GM10248 (cell line): ENCODE measurements at places on chromosomes 6 and 20.

DNA sequence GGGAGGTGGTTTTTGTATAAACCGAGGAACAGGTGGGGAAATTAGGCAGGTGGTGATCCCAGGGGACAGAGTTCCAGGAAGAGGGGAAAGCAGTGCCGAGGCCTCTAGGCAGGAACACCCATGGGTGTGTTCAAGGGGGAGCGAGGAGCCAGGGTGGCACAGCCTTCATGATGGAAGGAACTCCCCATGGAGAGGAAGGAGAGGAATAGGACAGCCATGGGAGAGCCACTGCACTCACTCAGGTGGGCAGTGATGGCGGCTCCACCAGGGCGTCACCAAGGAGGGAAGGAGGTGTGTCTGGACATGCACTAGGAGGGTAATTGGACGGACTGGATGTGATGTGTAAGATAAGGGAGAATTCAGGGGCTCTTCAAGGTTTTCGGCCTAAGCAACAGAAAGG lies 98.2 kb downstream of the THBS2 start:
- DNase-seq = no peak

GRCh38 chr6:116508527-116508926 lies 2.9 kb upstream of the CALHM5 start:
- no peak for DNase-seq

DNA sequence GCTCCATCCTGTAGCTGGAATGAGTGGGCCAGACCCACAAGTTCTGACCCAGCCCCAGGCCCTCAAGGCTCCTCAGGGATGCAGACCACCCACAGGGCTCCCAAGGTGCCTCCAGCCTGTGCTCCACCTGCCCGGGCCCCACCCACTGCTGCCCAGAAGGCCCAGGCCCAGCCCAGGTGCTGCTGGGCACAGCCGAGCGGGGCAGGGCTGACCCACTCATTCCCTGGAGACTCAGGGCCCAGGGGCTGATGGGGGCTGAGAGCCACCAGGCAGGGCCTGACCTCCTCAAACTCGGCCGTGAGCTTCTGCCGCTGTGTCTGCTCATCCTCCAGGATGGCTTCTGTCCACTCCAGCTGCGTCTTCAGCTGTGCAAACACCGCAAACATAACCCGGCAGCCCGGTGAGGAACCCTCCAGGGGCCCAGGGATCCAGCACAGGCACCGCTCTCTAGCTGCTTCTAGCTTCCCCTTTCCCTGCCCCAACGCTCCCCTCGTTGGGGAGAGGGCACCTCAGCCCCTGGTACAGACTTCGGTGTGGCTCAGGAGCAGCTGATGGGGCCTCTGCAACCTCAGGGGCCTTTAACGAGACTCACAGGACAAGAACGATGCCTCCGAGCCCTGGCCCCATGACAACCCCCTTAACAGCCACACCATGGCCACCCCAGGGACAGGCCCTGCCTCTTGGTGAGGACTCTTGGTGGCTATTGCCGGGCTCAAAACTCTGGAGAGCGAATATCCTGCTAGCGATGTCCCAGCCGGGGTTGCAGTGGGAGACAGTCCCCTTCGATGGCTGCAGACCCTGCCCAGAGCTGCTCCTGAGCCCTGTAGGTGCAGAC lies 46.0 kb downstream of the DSTN start:
- peak; percentile 14 for DNase-seq

- DNase-seq = no peak
These were observed 99.3 kb upstream of the CITED2 start for GRCh38 chr6:139473731-139474130.

DNA sequence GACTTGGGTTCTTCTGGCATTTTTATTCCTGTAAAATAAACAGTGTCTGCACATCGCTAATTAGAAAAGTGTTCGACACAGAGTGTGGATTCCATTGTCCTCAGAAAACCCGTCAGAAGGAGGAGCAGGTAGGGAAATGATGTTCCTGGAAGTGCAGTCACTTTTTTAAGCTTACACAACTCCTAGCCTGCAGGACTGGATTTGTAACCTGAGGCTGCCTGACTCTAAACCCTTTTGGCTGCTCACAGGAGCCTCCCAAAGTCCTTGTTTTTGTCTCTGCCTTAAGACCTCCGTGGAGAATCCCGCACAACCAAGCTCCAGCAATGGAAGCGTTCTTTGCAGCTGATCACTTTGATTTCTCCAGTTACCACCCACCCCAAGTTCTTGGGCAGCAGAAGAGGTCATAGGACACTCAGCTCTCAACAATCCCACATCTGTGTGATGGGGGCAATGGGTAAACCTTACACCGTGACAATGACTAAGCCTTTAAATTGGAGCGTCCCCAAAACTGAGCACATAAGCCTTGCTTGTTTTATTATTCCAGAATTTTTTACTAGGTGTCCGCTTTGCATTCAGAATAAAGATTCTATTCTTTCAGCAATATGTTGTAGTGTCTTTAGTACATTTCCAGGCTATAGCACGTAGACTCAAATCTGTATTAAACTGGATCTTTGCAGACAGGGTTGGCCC lies 227.9 kb downstream of the TBXT start:
- DNase-seq = no peak

DNA sequence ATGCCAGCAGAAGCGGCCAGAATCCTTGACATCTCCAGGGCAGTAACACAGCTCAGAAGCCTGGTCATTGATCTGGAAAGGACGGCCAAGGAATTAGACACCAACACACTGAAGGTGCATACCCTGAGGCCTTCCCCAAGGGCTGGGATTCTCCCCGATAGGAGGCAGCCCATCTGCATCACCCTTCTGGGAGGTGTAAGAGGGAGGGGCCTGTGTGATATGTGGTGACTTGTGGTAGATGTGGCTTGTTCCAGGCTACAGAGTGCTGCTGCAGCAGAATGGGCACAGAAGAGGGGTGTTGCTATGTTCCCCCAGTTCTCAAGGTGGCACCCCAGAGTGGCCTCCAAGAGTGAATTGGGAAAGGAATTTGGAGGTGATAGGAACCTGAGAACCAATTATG lies 11.2 kb downstream of the TRIM40 start:
- no peak for DNase-seq

GRCh38 chr6:56663344-56663743 lies 20.7 kb upstream of the DST start:
- DNase-seq = no peak

DNA sequence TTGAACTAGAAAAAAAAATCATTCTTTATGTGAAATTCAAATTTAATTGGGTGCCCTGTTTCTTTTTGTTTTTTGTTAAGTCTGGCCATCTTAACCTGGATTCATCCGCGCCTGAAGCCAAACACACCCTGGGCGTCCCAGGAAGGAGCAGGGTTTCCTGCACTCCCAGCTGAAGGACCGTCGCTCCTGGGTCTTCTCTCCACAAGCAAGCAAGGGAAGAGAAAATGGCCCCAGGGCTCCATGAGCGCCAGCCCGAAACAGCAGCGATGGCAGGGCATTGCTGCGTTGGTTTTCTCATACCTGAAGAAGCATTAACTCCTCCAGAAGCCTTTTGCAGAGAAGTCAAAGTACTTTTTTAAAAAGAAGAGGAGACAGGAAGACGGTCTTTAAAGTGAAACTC lies 105.4 kb upstream of the AFDN start:
- DNase-seq = no peak

DNA sequence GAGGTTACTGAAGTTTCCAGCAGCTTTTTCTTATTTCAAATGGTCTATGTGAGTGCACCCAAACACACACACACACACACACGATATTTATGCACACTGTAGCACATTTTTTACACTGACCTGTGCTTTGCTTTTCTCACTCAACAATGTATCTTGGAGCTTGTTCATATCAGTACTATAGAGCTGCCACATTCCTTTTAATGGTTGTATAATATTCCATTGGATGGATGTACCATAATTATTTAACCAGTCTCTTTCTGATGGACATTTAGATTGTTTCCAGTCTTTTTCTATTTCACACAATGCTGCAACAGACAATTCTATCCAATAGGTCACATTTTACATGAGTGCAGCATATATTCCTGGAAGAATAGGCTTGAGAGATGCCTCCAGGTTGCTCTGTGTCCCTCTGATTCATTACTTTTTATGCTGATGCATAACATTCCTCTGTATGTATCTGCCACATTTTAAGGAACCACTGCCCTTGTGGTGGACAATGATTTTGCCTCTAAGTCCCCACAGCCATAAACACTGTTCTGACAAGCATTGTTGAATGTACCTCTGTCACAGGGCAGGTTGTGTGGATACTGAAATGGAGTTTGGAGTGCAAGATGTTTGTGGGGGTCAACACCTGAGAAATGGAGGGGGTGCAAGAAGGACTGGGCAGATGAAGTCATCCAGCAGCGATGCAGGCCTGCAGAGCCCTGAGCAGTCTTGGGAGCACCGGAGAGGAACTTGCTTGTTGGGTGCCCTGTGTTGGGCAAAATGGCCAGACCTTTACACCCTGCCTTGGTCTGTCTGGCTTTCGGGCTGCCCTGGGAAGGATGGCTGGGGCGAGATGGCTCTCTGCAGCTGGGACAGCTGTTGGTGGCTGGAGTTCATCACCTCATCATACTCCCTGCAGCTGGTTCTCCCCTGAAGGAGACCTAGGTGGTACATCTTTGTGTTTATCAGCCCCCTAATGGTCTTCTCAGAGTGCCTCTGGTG lies 13.6 kb downstream of the CEBPB start:
- no peak for DNase-seq

DNA sequence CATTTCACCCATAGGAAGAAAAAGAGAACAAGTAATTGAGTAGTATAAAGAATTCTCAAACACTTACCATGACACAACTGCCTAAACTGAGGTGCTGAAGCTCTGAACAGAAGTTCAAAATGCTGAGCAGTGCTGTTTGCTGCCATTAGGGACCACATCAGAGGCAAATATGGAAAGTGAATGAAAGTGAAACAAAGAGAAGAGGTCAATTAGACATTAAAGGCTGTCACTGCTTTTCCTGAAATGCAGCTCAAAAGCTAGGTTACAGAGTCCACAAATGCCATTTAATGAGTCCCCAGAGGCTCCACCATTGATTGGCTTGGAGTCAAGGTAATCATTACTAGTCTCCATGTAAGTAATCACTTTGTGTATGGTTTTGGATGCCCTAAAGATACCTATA lies 46.1 kb downstream of the POU3F2 start:
- peak; percentile 20 for DNase-seq

DNA sequence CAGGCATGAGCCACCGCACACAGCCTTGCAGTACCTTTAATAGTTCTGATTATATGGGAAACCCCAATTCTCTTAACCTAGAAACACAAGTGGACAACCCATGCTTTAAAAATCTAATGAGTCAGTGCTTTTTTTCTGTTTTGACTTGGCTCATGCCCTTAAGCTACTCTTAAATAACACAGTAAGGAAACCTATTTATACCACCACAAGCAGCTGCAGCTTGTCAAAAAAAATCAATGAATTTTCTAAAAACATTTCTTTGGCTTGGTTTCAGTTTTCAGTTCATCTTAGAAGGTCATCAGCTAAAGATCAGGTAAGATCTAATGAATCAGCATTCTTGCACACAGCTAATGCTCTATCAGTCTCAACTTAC lies 124.1 kb upstream of the DST start:
- peak; percentile 61 for DNase-seq

- DNase-seq = no peak
These were observed 48.6 kb upstream of the FABP7 start for GRCh38 chr6:122730775-122731386.

DNA sequence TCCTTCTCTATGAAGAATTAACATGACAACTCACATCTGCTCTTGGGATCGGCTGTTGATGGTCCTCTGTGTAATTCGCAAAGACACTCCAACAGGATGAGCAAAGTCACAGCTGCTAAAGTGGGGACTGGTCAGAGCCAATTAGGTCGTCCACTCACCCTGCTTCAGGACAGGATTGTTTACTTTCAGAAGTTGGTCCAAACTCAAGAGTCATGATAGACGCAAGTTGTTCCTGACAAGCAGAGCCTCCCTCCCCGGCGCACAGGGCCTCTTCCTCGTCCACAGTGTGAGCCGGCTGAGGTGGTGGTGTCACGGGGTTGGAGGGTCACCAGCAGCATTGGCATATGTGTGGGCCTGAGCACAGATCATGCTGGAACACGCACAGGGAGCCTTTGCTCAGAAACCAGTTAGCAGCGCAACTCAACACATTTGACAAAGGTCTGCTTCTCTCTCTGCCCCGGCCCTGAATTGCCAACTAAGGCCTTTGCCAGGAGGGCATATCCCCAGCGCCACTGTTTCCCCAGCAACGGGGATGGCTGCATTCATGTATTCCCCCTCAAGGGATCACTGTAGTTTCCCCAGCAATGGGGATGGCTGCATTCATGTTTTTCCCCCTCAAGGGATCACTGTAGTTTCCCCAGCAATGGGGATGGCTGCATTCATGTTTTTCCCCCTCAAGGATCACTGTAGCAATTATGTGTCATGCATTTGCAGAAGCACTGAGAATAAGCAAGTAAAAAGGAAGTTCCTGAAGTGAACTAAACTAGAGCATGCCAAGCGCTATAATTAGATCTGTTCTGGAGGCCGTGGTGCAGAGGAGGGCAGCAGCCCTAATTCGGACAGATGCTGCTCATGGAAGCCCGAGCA lies 111.7 kb downstream of the THBS2 start:
- DNase-seq = no peak

DNA sequence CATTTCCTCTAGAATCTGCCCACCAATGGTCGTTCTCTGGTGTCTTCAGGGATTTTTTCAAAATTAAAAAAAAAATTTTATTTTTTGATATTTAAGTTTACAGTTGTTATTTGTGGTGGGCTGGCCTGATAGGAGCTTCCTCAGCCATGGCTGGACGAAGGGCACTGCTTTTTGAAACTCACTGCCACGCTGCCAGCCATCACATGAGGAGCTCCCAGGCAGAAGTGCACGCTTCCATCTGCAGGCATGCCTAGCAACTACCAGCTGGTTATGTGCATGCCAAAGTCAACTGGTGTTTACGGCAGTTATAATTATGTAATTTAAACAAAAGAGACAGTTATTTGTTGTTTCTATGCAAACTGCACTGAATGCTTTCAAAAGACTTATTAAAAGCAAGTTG lies 105.1 kb downstream of the IRF4 start:
- DNase-seq = no peak

DNA sequence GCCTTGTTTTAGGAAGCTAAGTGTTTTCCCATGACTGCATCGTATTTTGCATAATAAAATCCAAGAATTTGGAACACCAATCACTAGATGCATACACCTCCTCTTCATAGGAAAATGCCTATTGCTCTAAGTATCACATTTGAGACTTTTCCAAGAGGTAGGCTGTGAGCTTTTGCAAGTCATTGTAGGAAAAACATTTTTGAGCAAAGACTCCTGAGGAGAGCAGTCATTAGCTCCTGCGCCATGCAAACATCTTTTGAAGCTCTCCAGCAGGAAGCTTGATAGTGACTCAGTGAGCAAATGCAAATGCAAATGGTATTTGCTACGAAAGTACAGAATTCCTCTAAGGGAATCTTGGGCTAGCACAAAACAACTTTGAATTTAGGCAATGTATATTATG lies 750.4 kb downstream of the QKI start:
- DNase-seq = no peak

DNA sequence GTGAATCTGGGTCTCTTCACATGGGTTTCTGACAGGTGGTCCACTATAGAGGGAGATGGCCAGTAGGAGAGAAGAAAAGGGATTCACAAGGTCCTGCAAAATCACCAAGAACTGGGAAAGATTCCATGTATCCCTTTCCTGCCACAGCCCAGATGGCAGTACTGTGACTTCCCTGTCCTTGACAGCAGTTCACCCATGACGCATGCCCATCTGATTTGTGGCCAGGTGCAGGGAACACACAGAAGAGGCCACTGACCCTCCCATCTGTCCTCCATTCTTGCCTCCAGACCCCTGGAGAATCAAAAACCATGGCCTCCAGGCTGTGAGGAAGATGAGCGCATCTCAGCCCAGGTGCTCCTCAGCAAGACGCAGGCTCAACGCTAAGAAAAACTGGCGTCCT lies 183.1 kb upstream of the RREB1 start:
- DNase-seq = no peak
